Stimulated activated CD4-positive, alpha-beta T cell treated with anti-CD3 and anti-CD28 coated beads, Interleukin-4, amount 100 ng/mL, for 1 hour (primary cell): ENCODE measurements at places on chromosomes 11 and 22.

DNA sequence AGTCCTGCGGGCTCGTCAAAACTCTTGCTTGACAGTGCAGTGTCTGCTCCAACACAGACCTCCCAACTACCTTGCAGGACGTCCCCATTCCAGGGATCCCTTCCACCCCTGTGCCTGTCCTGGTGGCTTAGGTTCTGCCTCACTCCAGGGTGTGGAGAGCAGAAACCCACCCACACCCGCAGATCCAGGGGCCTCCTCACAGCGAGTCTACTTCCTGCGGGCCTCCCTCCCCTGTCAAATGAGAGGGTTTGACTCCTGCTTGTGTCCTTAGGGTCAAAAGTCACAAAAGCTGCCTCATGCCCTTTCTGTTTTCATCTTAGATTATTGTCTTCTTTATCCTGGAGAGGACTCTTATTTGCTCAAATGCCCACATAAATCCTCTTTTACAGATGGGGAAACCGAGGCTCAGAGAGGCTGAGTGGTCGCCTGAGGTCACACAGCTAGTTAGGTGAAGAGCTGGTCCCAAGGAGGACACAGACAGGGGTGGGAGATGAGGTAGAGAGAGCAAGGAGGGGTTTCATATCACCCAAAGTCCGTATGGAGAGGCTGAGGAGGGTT, 81.1 kb upstream of the KCNQ1OT1 start:
- no peak for DNase-seq

DNA sequence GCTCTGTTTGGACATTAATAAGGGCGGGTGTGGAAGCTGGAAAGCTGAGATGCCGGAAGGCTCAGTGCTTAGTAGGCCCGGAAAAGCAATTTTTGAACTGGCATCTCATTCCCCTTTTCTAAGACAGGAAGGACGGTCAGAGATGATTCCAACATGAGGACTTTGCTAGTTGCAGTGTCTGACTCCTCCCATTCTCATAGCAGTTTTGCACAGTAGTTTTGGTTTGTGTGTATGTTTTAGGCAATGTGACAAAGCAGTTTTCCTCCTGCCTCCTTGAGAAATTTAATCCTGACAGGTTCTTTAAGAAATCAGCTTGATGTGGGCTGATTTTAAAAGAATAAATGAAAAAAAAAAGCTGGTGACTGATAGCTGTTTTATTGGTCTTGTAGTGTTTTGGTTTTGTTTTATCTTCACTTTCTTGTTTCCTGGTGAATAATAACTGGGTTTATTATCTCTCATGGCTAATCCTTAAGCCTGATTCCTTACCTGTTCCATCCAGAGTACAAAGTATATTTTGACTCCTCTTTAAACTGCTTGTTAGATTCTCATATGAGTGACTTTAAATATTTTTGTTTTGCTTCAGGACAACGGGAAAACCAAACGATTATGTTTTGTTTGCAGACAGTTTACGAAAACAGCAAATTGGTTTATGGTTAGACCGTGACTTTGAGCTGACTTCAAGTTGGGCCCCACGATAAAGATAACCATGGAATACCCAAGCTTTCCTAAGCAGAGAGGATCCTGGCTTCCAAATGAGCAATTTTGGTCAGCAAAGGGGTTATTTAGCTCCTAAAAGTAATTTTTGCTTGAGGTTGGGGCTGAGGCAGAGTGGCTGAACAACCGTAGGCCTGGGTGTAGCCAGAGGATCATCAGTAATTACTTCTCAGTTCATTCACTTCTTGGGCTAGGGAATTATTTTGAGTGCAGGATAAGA, 3.4 kb downstream of the PTPRJ start:
- no peak for DNase-seq

GRCh38 chr11:119372260-119373058, 9.0 kb downstream of the USP2 start:
- no peak for DNase-seq

DNA sequence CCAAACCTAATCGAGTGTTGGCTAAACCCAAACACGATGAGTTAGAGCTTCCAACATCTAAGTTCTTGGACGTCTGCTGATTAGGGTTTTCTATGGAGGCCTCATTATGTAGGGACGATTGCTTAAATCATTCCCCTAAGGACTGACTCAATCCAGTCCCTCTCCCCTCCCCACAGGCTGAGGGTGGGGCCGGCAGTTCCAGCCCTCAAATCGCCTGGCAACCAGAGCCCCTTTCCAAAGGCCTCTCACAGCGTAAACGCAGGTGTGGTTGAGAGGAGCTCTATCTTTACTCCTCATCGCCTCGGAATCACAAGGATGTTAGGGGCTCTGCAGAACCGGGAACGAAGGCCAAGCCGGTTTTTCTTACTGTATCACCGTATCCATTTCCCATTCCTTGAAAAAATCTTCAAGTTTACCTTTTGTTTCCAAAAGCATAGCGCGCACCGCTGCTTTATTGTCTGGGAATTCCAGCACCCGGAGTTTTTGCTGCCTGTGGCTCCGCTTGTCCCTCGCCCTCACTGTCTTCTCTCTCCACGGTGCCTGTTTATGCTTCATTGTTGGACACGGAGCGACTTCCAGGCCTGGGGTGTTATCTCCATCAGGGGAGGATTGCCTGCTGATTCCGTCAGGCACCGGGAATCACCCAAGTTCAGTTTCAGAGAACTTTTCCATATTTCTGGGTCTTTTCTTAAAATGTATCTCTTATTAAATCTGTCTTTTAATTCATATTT, 13.8 kb upstream of the IFITM3 start:
- DNase-seq = no peak

DNA sequence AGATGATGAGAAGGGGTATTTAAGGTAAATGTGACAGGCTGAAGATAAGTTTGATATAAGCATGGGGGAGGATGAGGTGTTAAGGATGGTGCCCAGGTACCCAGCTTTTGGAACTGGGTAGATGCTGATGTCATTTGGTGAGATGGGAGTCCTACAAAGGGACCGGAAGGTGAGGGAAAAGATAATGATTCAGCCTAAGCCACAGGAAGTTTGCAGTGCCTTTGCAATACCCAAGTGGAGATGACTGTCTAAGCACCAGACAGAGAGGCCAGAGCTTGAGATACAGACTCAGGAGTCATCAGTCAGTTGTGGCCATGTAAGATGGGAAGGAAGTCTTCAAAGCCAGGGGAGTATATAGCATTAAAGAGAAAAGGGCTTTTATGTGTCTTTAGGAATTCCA, 30.0 kb upstream of the SMCO4 start:
- no peak for DNase-seq

DNA sequence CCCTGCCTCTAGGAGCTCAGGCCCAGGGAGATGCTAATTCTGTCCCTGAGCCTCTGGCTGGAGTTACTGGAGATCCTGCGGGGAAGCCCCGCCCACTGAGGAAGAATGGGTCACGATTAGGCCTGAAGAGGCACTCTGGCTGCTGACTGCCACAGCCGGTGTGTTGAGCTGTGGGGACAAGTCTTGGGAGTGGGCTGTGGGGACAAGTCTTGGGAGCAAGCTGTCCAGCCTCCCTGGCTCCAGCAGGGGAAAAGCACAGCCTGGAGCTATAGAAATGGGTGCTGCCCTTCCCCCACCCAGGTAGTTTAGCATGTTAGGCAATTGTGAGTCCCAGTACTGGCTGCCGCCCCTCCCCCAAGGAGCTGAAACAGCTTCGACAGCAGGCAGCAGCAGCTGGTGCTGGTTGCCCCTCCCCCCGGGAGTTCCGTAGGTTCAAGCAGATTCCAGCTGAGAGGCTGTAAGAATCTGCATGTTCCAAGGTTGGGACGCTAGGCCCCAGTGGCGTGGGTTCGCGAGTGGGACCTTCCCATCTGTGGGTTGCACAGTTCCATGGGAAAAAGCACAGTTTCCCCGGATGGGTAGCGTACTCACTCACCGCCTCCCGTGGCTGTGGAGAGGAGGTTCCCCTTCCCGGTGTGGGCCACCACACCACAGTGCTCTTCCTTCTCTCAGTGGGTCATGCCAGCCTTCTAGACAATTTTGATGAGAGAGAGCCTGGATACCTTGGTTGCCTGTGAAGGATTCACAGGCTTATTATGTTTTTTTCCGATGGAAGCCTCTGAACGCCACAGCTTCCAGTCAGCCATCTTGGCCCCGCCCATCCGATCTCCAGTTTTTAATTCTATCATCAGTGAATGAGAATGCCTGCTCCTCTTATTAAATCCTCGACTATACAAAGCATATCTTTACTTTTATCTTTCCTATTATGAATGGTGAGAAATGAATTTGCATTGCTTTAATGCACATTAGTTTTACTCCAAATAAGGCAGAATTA, 61.5 kb downstream of the MSANTD4 start:
- no peak for DNase-seq
